Naive B cell (primary cell): ENCODE measurements at places on chromosomes 11 and 22.

GRCh38 chr11:62621567-62622470, at the start of gene B3GAT3:
Gene B3GAT3 (minus strand): TSS chr11:62621986. CDS start chr11:62621947, 39 bp downstream.
- peak; percentile 98 for DNase-seq

DNA sequence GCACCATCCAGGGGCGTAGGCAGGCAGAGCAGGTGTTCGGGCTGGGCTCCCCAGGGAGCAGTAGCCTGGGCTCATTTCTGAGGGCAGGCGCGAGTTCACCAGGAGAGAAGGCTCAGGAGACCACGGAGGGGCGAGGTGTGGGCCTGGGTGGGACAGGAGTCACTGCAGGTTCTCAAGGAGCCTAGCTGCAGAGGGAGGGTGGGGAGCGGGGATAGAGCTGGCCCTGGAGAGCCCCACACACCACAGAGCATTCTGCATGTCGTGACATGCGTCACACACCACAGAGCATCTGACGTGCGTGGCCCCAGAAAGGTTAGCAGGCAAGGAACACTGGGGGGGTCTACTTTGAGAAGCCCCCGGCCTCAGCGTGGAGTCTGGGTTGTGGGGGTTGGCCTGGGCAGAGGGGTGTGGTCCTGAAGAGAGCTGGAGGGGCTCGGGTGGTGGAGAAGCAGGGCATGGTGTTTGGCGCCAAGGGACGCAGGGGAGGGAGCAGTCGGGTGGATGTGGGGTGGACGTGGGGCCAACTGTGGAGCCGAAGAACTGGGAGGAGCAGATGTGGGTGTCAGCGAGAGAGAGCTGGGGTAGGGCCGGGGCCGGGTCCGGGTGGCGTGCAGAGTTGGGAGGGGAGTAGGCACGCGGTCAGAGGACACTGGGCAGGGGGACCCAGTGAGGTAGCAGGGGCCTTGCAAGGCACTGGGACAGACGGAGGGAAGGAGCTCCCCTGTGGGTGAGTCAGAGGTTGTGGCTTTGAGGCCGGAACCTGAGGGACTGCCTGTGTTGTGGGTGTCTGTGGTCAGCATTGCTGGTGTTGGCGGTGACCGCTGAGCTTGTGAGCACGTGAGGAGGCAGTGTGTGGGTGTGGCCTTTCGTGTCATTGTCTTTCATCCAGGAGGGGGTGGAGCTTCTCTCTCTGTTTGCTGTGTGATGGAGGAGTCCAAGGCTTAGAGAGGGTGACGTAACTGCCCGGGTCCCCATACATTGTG, 25.5 kb downstream of the CTTN start:
- no peak for DNase-seq

- DNase-seq: no peak
Observed at GRCh38 chr11:125346179-125346530, 149.9 kb downstream of the FEZ1 start.

DNA sequence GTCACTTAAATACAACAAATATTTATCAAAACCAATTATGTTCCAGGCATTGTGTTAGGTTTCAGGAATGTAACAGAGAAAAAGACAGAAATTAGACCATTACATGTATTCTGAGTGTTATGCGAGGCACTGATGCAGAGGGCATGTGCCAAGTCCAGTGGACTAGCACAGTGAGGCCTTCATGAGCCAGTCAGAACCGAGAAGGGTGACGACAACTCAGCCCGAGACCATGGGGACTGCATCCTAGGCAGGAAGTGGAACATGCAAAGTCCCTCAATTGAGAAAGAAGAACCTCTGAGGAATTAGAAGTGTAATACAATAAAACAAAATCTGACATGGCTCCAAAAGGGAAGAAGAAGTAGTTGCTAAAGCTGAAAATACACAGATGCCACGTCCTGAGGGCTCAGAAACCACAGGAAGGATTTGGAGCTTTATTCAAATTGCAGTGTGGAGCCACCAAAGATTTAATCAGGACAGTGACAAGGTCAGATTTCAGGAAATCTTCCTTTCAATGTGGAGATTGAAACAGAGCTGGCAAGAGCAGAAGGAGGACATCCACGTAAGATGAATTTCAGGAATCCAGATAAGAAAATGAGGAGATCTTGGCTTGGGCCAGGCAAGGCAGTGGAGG, 529.6 kb downstream of the NTM start:
- no peak for DNase-seq

- no peak for DNase-seq
Observed at GRCh38 chr11:73325036-73325981, 17.2 kb downstream of the ARHGEF17 start.

GRCh38 chr11:102614031-102614430, 11.1 kb downstream of the MMP20 start:
- no peak for DNase-seq

GRCh38 chr11:83425137-83425466, 138.9 kb upstream of the CCDC90B start:
- DNase-seq: no peak

GRCh38 chr11:57787920-57788702, 26.5 kb downstream of the CTNND1 start:
- DNase-seq: no peak

- DNase-seq: no peak
Observed at GRCh38 chr11:92329137-92329536, 104.5 kb downstream of the FAT3 start.

DNA sequence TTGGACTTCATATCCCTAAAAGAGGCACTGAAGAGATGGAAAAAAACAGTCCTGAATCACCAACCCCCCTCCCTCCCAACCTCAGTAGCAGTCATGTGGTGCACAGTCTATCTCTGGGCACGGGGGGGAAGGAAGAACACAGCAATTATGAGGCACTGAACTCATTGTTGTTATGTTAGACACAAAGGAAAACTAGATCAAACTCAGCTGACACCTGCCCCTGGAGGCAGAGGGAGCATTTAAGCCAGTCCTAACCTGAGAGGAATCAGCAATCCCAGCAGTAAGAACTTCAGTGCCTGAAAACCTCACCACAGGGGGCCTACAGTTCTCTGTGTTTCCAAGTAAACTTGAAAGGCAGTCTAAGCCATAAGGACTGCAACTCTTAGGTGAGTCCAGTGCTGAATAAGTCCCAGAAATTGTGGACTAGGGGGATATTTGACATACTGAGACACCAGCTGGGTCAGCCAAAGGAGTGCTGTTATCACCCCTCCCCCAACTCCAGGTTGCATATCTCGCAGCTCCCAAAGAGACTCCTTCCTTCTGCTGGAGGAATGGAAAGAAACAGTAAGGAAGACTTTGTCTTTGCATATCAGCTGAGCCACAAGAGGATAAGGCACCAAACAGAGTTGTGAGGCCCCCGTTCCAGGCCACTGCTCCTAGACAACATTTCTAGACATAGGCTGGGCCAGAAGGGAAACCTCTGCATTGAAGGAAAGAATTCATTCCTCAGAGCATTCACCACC, 72.5 kb downstream of the GLYATL1 start:
- DNase-seq: peak; percentile 30

GRCh38 chr11:134097166-134097565, 28.3 kb downstream of the JAM3 start:
- DNase-seq: no peak

DNA sequence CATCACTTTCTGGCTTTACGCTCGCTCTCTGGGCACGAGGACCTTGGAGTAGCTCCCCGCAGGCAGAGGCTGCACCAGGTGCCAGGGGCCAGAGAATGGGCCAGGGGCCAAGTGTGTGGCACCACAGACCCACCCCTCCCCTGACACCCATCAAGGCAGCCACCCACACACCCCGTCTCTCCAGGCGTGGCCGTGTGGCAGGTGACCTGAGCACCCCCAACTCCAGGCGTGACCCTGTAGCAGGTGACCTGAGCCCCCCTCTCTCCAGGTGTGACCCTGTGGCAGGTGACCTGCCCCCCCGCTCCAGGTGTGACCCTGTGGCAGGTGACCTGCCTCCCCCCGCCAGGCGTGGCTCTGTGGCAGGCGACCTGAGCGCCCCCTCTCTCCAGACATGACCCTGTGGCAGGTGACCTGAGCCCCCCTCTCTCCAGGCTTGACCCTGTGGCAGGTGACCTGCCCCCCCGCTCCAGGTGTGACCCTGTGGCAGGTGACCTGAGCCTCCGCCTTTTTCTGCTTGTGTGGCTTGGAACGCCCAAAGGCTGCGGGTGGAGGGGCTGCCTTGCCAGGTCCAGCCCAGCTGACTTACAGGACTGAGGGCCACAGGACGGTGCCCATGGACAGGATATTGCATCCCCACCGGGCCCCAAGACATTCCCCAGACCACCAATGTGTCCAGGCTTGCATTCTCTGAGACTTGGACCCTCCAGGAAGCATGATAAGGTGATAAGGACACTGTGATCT, 667.2 kb downstream of the BRD1 start:
- no peak for DNase-seq

GRCh38 chr11:2734181-2735052, 34.6 kb upstream of the KCNQ1OT1 start:
- no peak for DNase-seq

DNA sequence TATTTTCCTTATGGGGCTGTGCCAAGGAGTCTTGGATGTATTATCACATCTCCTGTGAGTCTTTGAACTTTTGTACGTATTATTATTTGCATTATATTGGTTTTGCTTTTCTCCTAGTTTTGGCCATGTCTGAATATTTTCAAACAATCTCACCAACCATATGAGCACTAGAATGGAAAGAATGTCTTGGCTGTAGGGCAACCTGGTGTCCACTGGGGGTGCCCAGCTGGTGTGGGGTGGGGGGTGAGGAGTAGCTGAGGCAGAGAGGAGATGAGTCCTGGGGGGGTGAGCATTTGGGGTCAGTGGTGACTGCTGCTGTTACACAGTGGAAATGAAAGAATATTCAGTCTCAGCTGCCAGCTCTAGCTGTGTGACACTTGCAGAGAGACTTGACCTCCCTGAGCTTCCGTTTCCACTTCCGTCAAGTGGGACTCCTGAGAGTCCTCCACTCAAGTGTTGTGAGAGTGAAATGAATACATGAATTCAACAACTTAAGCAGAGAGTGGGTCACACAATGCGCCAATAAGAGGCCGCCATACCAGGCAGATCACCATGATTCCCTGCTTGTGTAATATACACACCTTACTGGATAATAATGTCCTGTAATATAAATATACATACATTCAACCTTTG, 12.7 kb upstream of the PVALB start:
- DNase-seq: no peak

DNA sequence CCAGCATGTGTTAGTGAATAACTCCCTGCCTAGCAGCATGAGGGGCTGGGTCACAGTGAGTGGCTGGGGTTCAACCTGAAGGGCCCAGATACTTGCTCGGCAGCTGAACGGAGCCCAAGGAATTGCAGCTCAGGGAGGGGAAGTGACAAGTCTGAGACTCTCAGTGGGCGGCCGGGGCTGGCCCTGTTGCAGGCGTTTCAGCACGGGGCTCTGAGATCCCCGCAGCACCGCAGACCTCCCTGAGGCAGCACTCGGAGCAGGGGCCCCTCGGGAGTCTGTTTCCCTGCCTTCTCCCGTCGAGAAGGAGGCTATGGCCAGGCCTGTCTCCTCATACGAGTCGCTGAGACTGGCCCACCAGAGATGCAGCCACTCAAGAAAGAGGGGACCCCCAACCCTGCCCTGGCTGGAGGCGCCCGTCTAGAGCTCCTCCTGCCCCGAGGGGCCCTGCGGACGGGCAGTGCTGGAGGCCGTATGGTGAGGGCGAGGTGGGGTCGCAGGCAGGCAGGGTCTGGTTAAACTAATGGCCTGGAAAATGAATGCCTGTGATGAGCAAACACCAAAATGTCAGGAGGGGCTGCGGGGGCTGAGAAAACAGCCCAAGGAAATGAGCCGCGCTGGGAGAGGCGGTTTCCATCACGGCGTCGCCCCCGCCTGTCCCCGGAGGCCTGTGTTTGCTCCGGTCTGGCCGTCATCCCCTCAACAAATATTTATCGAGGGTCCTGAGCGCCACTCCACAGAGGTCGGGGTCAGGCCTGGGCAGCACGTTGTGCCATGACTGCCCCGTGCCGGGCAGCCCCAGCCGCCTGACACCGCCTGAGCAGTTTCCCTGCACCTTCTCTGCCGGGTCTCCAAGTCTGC, 9.3 kb downstream of the TSSC4 start:
- no peak for DNase-seq

- DNase-seq: no peak
Observed at GRCh38 chr11:45939836-45940235, 17.4 kb downstream of the LARGE2 start.

DNA sequence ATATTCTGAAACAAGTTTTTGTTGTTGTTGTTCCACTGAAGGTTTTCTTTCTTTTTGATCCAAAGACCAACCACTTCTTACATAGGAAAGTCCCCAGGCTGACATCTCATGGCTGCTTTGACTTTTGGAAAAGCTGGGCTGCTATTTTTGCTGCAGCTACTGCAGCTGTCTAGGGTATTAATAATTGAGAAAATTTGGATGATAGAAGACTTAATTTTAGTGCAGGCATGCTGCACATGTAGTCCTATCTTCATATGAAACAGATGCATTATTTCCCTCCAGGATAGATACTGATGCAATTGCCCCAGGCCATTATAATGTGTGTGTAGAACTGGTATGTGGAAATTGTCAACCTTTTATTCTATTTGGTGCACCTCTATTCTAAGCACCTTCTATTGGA, 131.4 kb downstream of the NAV2 start:
- DNase-seq: no peak

- no peak for DNase-seq
Observed at GRCh38 chr22:19982991-19983578, 33.5 kb downstream of the ARVCF start.

- DNase-seq: no peak
Observed at GRCh38 chr11:7630002-7630401, 43.3 kb downstream of the CYB5R2 start.

- no peak for DNase-seq
Observed at GRCh38 chr11:134216816-134217215, 7.0 kb downstream of the NCAPD3 start.

DNA sequence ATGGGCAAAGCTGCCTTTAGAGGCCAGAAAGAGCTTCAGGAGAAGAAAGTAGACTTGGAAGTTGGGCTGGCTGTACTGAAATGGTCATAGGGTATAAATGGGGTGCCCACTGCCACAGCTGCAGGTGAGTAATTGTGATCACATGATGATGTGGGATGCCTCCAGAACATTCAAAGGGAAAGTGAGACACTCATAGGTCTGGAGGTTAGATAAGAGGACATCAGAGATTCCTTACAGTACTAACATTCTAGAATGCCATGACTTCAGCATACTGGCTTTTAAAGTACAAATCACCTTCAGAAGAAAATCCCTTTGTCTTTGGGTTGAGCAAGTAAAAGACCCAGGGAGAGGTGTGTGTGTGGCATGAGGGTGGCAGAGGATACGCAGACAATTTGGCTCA, 419.2 kb downstream of the TENM4 start:
- no peak for DNase-seq

- no peak for DNase-seq
Observed at GRCh38 chr22:37559901-37560607, at the start of gene CDC42EP1. Gene CDC42EP1 (plus strand): TSS chr22:37560480. CDS start chr22:37566350, 5,870 bp downstream.

- DNase-seq: no peak
Observed at GRCh38 chr11:77411137-77411707, 62.7 kb downstream of the PAK1 start.

- no peak for DNase-seq
Observed at GRCh38 chr22:49935561-49935960, 17.1 kb downstream of the CRELD2 start.

GRCh38 chr11:114092953-114093352, 33.4 kb downstream of the ZBTB16 start:
- no peak for DNase-seq

- no peak for DNase-seq
Observed at GRCh38 chr22:21652547-21653545, 10.7 kb downstream of the SDF2L1 start.

- no peak for DNase-seq
Observed at GRCh38 chr22:27896245-27896644, 22.8 kb downstream of the PITPNB start.

- no peak for DNase-seq
Observed at GRCh38 chr11:23866641-23867040, 630.2 kb upstream of the LUZP2 start.

- no peak for DNase-seq
Observed at GRCh38 chr11:78418584-78419211, 1.1 kb upstream of the GAB2 start.

- no peak for DNase-seq
Observed at GRCh38 chr11:10667521-10667885, 26.1 kb downstream of the IRAG1 start.
